ENCODE measurements at places on chromosomes 13 and 19.

GRCh38 chr13:47408546-47409319, 511.9 kb upstream of the HTR2A start:
- DNase-seq, result no peak

- DNase-seq, result peak; percentile 78
Measured at GRCh38 chr13:52846567-52847321, 1.7 kb downstream of the PCDH8 start.

GRCh38 chr19:4806384-4806783, 14.8 kb downstream of the FEM1A start:
- no peak for DNase-seq

- no peak for DNase-seq
Measured at GRCh38 chr13:33665626-33666175, 152.2 kb upstream of the RFC3 start.

DNA sequence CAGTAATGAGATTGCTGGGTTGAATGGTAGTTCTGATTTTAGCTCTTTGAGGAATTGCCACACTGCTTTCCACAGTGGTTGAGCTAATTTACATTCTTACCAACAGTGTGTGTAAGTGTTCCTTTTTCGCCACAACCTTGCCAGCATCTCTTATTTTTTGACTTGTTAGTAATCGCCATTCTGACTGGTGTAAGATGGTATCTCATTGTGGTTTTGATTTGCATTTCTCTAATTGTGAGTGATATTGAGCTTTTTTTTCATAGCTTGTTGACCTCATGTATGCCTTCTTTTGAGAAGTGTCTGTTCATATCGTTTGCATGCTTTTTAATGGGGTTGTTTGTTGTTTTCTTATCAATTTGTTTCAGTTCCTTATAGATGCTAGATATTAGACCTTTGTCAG, 245.0 kb downstream of the MTUS2 start:
- DNase-seq, result no peak

GRCh38 chr13:23440821-23441618, 7.5 kb upstream of the SACS start:
- no peak for DNase-seq

- no peak for DNase-seq
Measured at GRCh38 chr19:18390065-18390907, 4.3 kb downstream of the GDF15 start.

DNA sequence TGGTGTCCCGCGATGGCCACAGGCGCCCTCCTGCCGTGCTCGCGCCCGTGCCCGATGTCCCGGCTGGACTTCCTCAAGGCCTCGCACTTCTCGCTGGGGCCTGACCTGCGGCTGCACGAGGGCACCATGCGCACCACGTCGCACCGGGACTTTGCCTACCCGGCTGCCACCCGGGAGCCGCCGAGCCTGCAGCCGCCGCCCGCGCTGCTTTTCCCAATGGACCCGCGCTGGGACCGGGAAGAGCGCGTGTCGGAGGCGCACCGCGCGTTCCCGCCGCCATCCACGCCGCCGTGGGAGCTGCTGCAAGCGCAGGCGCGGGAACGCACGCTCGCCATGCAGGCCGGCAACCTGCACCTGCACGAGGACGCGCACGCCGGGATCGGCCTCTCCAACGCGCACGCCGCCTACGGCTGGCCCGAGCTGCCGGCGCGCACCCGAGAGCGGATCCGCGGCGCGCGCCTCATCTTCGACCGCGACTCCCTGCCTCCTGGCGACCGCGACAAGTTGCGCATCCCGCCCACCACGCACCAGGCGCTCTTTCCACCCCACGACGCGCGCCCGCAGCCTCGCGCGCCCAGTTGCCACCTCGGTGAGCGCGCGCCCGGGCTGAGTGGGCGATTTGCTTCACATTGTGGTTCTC, 12.1 kb upstream of the PEX11G start:
- DNase-seq, result peak; percentile 84

DNA sequence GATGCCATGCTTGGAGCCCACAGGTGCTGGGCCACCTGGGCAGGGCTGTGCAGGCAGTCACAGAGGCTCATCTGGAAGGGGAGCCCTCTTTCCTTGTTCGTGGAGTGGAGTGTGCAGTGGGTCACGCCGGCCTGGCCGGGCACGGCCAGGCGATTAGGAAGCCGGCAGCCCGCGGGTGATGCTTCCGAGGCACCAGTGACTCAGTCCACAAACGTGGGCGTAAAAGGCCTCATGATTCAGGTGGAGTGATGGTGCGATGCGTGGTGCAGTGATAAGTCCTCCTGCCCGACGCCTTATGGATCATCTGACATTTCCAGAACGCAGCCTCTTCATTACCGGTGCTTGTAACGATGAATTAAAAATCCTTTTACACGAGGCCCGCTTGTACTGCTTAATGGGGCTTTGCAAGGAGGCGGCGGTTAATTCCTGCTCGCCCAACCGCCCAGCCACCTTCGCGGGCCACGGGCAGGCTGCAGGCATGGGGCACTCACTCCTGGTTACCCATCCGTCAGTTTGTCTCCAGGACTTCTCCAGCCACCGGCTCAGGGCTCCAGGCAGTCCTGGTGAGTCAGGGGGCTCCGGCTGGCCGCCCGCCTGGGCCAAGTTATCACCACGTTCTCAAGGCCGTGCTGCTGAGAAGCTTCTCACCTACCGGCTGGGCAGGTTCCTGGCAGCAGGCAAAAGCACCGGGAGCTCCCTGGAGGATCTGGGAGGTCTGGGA, 172.4 kb downstream of the KDM4B start:
- no peak for DNase-seq

- no peak for DNase-seq
Measured at GRCh38 chr19:30391052-30391451, 18.9 kb downstream of the ZNF536 start.

- no peak for DNase-seq
Measured at GRCh38 chr19:40785526-40785925, 7.5 kb downstream of the RAB4B start.

GRCh38 chr13:50527188-50527587, 316.3 kb downstream of the DLEU7 start:
- DNase-seq, result no peak

DNA sequence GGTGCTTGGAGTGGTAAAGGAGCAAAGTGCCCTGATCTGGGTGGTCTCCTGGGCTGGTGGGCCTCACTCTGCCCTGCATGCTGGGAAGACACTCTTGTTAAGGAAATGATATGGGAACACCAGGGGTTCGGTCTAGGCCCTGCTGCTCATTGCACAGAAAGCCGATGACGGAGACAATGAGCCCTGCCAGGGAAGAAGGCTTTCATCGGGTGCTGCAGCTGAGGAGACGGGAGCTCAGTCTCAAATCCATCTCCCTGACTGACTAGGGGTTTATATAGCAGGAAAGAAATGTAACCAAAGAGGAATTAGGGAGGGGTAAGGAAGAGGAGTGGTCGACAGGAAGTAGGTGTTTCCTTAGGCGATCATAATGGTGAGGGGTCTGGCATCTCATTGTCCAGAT, 253.4 kb downstream of the TEX29 start:
- DNase-seq, result no peak

- peak; percentile 79 for DNase-seq
Measured at GRCh38 chr19:48330012-48330681, 4.8 kb downstream of the EMP3 start.

DNA sequence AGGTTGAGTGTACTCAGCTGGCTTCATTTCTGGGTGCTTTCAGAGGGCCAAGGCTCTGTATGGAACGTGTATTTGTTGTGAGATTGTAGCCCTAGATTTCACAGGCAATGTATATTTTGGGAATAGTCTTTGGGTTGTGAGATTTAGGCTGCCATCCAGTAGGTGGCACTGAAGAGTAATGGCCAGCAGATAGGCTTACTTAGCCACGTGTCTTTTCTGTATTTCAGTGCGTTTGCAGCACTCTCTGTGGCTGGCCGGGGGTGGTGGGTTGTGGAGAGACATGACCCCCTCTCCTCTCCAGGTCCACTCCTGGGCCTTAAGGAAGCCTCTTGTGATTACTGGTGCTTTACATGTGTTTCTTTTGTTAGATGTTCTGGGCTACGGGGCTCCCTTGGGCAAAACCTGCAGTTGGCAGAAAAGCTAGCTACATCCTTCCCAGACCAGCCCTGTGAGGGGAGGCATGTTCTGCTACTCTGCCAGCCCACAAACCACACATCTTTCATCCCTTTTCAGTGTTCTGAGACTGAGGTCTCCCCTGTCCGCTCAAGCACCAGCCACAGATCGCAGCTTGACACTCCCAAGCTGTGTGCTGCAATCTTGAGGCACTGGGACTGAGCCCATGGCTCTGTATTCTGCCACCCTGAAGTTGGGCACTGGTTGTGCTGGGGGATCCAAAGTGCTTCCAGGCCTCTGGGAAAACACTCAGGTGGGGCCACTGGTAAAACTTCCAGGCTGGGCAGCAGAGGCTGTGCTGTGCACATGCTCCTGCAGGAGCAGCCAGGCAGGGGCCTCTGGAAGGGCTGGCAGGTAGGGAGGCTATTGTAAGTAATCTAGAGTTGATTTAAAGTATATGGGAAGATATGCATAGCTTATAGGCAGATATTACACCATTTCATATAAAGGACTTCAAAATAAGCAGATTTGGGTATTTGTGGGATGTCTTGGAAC, 1096.8 kb upstream of the PCDH20 start:
- peak; percentile 36 for DNase-seq

- no peak for DNase-seq
Measured at GRCh38 chr19:13090511-13091231, 12.0 kb downstream of the LYL1 start.

DNA sequence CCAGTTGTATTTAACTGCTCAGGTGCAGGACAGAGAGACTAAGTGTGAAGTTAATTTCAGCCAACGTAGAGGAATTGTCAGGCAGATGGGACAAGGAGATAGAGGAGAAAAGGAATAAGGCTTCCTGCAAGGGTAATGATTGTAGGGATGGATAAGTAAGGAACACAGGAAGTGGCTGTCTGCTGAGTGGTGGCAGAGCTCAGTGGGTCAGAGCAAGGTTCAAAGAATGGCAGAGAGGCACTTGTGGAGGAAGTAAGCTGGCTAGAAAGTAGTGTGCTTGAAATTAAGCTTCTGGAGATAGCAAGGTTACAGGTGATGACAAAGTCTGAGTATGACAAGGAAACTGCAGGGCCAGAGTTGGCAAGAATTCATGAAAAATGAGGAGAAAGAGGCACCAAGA, 47.9 kb downstream of the USPL1 start:
- DNase-seq, result no peak

DNA sequence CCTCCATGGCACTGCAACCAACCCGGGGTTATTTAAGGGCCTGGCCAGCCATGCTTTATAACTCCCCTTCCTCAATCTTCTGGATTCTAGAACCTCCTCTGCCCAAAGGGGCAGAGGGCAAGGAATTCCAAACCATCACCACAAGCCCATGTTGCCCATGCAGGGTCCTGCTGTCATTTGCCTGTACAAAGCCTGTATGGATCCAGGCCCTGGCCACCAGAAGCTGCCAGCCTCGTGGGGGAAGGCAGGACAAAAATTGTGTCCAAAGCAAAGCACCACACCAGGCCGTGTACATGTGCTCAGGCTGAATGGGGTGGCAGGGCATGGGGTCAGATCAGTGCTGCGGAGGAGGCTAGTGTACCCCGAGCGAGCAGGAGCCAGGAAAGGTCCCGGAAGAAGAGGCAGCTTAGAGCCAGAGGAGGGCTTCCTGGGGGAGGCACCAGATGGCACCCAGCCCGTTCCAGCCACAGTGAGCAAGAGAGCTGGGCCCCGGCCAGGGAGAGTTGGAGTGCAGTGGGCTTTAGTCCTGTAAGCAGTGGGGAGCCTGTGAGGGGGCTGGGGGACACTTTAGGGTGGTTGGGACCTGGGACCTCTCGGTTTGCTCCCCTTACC, 35.8 kb downstream of the CAPN12 start:
- DNase-seq, result no peak

DNA sequence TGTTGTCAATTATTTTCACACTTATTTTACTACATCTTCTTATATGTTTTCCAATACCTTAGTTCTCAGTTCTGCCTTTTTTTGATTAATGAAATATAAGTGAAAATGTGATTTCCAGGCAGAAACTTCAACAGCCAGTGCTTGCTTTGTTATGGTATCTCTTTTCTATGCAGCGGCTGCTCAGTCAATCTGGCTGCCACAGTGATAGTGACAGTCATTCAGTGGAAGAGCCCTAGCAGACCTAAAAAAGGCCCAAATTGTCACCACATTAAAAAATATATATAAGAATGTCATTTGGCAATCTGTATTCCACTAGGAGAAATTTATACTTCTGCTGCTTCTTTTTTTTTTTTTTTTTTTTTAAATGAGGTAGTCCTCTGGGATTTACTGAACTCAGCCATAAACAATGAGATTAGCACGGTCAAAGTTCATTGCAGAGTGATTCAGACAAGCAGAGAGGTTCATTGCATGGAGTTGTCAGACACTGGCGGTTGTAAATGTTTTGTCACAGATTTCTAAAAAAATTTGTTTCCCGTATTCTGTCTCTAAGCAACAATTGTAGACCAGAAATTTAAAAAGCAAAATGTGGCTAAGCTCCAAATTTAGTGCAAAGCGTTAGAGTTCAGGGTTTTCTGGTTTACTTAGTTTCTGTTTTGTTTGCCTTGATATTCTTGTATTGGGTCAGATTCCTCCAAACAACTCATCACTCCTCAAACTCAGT, 94.7 kb upstream of the PRR20A start:
- DNase-seq, result no peak

- no peak for DNase-seq
Measured at GRCh38 chr13:91020461-91021034, 326.9 kb upstream of the MIR17HG start.

- no peak for DNase-seq
Measured at GRCh38 chr19:38228491-38229439, 4.7 kb upstream of the DPF1 start.

DNA sequence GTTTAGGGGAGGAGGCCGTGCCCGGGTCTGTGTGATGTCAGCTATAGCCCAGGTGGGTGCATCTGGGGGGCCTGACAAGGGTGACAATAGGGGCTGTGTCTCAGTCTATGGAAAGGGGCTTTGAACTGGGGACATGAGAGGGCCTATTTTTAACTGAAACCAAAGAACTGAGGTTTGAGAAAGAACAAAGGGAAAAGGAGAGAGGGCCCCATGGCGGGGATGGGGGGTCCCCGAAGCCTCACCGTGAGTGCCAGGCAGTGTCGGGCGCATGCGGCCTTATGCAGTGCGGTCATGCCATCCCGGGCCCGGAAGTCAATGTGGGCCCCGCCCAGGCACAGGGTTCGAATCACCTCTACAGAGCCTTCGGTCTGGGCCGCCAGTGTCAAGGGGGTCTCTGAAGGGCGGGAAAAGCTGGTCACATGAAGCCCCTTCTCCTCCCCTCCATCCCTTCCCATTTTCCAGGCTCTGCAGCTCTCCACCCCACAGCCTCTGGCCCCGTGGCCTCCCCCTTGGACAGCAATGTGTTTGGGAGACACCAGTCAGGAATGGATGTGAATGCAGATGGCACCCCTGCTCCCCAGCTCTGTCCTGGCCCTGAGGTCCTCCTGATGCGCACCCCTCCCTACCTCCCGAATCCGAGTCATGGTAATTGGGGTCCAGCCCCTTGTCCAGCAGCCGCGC, 5.9 kb downstream of the SHANK1 start:
- DNase-seq, result no peak

GRCh38 chr19:13172346-13173138, 22.3 kb downstream of the IER2 start:
- DNase-seq, result no peak

Data from right kidney (tissue), 9 donors.